SW480 (cell line): ENCODE measurements at places on chromosomes 2 and 18.

DNA sequence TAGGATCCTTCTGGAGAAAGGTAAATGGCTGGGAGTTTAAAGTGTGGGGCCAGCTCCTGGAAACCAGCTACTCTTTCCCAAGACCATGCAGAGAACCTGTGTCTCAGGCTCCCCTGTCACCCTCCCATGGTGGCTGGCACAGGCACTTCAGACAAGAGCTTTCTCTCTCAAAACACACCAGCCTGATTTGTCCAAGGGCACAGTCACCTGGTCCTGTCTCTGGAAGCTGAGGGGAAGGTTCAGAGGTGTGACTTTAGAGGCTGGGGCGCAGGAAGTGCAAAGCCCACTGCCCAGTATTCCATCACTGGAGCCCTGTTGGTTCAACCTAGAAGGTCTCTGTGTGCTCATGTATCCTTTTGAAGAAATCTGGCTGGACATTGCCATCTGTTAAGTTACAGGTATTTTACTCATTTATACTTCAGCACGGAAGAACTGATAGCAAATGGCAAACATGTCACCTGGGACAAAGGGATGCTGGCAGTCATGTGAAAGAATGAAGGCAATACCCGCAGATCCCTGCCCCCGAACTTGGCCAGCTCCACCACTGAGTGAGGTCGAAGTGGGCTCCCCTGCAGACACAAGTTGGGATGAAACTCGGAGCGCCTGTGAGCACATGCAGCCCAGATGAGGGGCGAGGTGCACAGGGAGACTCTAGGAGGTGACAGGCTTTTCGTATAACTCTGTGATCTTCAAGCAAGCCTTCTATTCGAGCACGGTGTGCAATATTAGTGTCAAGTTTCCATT is 96.9 kb upstream of the MGAT4A start:
- no peak for DNase-seq

DNA sequence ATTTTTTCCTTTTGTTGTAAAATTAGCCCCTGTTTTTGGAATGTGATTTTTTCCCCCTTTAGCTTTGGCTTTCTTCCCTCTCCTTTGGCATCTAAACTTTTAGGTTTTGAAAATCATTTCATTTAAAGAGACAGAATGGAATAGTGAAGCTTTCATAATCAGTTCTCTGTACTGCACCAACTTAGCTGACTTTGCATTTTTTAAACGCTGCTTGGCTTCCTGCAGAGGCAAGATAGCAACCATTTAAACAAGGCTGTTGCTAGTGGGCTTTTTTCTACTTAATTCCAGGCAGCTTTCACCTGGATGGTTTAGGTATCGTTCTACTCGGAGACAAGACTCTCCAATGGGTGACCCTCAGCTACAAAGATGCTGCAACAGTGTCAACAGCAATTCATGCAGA is 267.9 kb upstream of the PKDCC start:
- DNase-seq = no peak

GRCh38 chr2:42979416-42979869 is 187.1 kb upstream of the HAAO start:
- DNase-seq = peak; percentile 23

- DNase-seq = no peak
Observed at GRCh38 chr2:64104933-64105332, 39.3 kb downstream of the PELI1 start.

DNA sequence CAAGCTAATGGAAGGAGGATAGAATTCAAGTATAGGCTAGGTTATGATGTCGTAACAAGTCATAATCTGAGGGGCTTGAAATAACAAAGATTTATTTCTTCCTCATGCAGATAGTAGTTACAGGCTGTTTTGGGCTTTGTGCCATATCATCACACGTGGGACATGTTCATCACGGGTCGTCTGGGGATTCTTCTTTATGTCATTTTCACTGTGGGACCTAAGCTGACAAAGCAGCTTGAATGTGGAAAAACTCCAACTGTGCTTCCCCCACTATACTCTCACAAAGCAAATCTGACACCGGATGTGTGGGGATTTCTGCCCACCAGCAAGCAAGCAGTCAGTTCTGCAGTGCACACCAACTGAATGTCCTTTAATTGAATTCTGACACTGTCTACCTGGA is 124.8 kb downstream of the LTBP1 start:
- DNase-seq = no peak

GRCh38 chr2:199977984-199978415 is 22.6 kb downstream of the MAIP1 start:
- DNase-seq = peak; percentile 36

DNA sequence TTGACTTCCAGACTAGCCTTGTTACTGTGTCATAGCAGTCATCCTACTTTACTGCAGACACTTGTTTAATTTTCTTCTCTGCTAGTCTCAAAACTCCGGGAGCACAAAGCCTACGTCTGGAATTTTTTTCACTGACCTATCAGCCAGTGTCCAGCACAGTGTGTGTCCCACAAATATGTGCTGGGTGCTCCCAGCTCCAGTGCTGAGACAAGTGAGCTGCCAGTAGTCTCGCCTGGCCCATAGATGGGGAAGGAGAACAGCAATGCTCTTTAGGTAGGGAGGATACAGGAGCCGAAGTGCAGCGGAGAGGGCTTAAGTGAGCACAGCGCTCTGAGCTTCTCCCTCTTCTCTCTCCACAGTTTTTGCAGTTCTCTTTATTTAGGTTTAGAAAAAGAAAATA is 34.0 kb downstream of the ARHGAP28 start:
- DNase-seq = no peak

DNA sequence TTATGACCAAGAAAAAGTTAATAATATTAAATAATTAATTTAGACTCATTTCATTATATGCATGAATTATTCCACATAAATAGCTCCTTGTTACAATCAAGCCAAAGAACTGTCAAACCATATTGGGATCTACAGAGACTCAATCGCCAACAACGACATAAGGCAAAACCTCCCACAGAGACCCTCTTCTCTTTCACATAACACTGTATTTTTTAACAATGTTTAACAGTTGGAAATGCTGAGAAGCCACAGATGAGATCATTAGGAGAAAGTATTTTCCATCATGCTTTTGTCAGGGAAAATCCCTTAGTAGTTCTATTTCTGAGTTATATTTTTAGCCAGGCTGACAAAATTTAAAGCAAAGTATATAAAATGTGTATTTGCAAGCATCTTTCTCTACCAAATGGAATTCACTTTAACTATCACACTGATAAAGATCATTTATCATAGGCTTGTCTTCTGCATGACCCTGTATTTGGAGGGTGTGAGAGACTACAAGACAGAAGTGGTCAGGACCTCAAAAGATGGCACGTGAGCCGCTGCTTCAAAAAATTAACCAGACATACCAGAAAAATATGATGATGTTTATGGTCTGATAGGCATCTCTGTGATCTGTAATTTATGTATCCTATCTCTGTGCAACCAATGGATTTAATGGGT is 383.8 kb downstream of the NRXN1 start:
- no peak for DNase-seq

- no peak for DNase-seq
Observed at GRCh38 chr18:47611649-47612048, 318.8 kb downstream of the SMAD2 start.

- no peak for DNase-seq
Observed at GRCh38 chr2:174745142-174745541, 19.1 kb downstream of the CHRNA1 start.

DNA sequence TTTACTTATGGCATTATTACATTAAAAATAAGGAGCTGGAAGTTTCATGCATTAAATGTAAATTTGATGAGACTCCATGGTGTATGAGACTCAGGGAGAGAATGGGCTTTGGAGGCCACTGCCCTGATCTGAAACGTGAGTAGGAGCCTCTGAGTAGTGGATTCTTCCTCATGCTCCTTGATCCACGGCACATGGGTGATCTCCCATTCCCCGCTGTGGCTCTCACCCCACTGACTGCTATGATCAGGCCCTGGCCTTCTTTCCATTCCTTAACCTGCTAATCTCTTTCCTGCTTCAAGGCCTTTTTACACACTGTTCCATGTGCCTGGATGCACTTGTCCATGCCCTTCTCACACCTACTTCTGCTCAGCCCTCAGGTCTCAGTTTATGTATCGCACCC is 68.4 kb downstream of the SMAD7 start:
- DNase-seq = no peak

DNA sequence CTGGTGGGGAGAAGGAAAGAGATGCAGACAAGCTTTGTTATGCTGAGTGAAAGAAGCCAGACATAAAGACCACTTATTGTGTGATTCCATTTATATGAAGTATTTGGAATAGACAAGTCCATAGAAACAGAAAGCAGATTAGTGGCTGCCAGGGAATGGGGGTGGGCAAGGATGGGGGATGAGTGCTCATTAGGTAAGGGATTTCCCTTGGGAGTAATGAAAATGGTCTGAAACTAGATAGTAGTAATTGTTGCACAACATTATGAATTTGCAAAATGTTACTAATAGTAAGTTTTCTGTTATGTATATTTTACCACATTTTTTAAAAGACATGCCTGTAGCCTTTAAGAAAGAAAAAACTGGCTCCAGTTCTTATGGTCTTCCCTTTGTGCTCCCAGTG is 154.9 kb downstream of the LNPK start:
- DNase-seq = no peak

DNA sequence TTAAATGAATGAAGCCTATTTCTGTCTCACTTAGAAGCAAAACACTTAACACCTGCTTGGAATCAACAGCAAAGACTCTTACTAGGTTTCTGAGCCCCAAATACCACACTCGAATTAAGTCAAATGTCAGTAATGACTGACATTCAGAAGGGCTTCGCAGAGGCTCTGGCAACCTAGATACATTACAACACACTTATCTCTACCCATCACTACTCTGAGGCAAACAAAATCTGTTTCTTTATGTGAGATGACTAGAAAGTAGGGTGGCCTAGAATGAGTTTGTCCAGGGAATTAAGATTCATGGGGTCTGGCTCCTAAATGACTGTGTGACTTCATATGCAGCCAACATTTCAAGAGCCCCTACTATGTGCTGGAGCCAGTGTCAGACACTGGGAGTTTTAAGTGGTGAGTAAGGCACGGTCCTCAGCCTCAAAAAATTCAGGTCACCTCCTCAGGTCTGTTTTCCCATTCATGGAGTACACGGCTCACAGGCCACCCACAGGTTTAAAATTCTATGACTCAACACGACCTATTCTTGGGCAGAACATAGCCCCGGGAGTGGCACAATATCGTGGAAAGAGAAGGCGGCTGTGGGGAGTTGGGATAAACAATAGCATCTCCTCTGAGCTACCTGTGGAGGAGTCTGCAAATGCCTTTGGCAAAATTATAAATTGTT is 150.3 kb upstream of the ZFP36L2 start:
- no peak for DNase-seq

- no peak for DNase-seq
Observed at GRCh38 chr2:151470556-151470955, 60.9 kb downstream of the RIF1 start.

- no peak for DNase-seq
Observed at GRCh38 chr18:24022161-24022560, 7.6 kb downstream of the TTC39C start.

- peak; percentile 79 for DNase-seq
Observed at GRCh38 chr18:11689669-11690565, 853 bp downstream of the GNAL start.

DNA sequence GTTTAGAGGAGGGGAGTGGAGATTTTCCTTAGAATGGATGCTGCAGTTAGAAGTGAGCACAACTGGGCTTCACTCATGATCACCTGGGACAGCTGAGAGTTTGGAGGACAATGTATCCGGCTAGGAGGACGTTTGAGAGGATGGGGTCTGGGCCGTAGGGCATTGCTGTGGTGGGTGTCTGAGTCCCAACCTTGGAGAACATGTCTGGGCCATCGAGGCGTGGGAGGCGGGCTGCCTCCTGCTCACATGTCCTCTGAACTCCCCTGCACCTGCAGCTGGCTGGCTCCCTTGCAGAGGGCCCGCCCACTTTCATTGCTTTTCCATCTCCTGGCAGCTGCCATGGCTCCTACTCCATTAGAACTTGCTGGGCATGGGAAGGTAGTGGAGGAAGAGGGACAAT is 203.0 kb upstream of the PXDN start:
- DNase-seq = no peak

DNA sequence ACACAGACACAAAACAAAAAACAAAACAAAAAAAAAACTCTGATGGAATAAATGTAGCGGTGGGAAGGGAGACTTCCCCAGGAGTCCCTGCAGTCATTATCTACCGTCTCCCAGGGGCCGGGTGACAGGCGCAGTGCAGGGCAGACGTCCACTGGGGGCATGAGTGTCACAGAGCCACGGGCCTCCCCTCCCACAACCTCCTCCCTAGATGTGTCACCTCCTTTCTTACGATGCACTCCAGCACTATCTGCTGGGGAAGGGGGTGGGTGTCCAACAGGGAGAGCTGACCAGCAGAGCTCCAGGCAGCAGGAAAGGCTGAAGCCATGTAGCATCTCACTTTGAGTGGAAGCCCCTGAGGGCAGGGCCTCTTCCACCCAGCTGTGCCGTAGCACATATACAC is 84.5 kb downstream of the LONRF2 start:
- DNase-seq = no peak

DNA sequence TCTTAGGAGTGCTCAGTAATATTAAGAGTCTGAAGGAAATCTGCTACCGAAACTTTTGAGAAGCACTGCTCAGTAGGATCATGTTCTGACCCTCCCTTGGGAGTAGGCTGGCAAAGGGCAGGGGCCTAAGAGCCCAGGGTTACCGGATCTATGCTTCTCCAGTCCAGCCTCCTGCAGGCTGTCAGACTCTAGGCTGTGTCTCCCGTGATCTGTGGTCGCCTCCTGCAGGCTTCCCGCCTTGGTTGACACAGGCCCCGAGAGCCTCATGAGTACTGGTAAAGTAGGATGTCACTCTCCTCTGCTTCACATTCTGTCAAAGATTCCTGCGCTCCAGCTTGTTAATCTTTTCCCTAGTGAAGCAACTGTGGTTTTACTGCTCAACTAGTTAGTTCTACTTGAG is 647.8 kb upstream of the RAB6C start:
- DNase-seq = no peak

GRCh38 chr2:187009483-187010239 is 160.7 kb upstream of the ZSWIM2 start:
- no peak for DNase-seq

GRCh38 chr2:165563468-165564225 is 94.1 kb downstream of the CSRNP3 start:
- peak; percentile 20 for DNase-seq

DNA sequence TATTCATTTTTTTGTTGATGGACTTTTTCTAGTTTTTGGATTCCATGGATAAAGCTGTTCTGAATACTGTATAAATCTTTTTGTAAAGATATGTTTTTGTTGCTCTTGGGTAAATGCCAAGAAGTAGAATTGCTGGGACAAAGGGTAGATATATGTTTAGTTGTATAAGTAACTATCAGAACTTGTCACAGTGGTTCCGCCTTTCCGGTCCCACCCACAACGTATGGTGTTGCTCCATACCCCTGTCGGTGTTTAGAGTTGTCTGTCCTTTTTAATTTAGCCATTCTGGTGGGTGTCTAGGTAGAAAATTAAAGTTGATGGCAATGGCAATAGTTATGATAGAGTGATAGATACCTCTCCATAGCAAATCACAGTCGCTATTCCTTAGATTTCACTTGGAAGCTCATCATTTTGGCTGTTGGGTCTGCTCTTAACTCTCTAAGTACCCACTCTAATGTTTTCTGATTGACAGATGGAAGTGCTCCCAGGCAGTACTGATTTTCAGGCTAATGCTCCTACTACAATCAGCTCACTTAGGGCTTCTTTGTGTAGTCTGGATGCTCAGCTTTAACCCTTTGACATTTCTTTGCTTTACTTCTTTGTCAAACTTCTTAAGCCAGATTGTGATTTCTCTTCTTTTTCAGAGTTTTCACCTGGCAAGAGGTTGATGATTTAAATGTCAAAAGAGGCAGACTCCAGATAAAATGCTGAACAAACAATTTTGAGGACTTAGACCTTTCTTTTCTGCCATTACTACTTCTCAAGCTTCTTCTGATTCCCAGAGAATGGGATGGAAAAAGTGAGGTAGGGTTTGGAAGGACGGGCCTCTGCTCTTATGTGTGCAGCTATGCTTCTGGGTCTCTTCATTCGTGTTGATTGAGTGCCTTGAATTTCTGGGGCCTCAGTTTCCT is 156.4 kb downstream of the AQP4 start:
- no peak for DNase-seq
